ENCODE measurements at places on chromosomes 16 and 17.

DNA sequence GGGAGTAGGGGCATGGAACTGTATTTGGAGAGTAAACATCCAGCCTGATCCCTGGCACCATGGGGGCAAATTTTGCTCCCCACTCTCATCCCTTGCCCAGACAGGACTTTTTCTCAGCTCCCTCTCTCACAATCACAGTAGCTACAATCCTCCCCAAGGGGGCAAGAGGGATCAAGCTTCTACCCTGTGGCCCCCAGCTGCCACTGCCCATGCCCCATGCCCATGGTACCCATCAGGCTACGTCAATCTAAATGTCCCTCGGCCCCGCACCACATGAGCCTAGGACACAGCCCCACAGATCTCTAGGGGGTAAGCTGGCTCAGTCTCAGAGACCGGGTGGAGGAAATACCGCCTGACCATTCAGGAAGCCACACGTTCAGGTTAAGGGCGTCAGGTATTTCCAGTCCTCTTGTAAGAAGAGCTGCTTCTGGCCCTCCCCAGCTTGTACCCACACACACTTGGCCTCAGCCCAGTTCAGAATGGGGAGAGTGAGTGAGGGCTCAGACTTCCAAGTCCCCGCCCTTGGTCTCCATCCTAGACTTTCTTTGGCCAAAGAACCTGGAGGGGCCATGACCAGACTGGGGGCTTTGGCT is 1.8 kb downstream of the CACNB1 start:
- DNase-seq: no peak

DNA sequence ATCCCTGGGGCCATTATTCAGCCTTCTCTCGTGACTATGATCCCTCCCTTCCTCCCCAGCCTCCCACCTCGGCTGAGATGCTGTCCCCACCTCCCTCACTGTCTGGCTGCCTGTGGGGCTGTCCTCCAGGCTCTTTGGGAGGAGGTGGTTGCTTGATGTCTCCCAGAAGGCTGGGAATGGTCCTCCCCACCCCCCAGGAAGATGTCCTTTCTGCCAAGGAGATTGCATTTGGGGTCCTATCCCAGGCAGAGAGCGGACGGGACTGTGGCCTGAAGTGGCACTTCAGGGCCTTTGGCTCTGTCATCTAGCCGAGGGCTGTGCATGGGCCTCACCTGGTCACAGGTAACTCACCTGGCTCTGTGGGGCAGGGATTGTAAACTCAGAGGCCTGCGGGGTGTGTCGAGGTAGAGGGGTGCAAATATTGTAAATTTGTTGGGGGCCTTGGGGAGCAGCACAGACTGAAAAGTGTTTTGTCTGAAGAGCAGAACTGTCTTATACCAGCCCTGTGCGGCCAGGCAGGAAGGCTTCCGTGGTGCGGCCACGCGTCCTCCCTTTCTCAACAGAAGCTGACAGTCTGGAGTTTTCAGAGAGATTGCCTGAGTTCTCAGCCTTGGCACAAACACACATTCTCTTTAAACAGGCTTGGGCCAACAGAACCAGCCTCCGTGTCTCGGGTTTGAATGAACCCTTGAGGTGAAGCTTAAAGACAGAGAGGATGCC is 177.9 kb downstream of the SEC14L1 start:
- no peak for DNase-seq

GRCh38 chr17:66135896-66136295 is 56.0 kb downstream of the CEP112 start:
- no peak for DNase-seq

DNA sequence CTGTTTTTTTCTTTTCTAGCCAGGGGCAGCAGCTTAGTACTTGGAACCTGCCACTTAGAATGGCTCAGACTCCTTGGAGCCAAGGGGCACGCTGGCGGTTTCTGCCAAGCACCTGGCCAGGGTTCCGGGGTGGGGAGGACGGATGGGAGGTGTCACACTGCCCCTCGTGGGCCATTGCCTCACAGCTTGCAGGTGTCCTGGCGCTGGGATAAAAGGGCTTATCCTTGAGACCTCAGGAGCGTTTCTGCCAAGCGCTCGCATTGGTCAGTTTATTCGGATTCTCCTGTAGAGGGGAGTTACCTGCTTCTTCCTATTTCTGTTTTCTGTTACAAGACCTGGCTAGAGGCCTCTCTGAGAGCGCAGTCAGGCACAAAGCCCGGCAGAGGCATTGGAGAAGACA is 234.6 kb downstream of the MSI2 start:
- DNase-seq: no peak

DNA sequence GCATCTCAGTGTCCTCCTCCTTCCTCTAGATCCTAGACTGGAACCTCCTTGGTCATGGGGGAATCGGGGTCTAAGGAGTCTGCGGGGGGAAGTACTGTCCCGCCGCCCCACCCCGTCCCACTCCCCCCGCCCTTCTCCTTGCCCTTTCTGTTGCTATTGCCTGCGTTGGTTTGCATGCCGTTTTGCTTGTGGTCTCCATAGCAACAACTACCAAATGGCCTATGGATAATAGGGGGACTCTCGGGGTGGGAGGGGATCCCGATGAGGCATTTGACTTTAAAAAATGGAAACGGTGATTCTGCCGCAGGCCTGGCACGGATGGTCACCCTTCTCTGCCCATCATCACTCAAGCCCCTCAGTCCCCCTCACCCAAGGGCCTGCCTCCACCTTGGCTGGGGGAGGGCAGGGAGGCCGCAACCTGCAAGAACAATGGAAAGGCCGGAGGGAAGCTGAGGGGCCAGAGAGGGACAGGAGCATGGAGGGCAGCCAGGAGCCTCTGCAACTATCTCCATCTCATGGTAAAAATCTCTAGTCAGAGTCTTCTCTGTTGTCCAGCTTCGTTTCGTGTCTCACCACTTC is 231.4 kb upstream of the TNRC6C start:
- DNase-seq: no peak

DNA sequence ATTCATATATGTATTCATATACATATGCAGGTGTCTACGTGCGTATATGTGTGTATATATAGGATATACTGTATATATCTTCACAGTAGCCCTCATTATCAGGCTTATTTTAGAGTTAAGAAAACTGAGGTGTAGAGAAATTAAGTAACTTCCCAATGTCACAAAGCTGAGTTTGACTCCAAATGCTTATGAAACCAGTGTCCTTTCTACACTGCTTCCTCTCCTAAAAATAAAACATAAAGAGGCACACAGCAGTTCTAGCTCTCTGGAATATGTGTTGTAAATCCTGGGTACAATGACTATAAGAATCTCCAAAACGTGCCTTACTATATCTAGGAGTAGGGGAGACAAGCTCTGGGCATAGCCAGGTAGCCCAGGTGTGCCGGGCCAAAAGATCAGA is 40.0 kb upstream of the CCL1 start:
- DNase-seq: no peak
